ENCODE measurements at places on chromosomes 2 and 18.

GRCh38 chr18:8162802-8163201 lies 446.4 kb upstream of the RAB12 start:
- no peak for DNase-seq

GRCh38 chr2:32119161-32119560 lies 46.5 kb upstream of the SLC30A6 start:
- DNase-seq = no peak

- no peak for DNase-seq
Observed at GRCh38 chr2:72778410-72778809, 47.4 kb downstream of the EXOC6B start.

- DNase-seq = no peak
Observed at GRCh38 chr2:161969159-161969558, 104.9 kb downstream of the DPP4 start.

DNA sequence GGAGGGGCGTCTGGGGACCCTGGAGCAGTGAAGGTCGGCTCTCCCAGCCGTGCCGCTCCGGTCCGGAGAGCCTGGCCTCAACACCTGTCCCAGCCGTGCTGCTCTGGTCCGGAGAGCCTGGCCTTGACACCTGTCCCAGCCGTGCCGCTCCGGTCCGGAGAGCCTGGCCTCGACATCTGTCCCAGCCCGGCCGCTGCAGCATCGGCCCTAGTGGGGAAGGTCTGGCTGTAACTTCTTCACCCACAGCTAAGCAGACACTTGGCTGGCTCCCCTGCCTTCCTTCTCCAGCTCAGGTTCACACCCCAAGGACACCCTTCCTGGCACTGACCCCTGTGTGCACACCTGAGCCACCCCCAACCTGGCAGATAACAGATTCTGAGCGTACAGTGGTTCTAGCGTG lies 4.6 kb downstream of the KCNG2 start:
- DNase-seq = no peak

- DNase-seq = no peak
Observed at GRCh38 chr2:233221378-233222063, 30.0 kb upstream of the ATG16L1 start.

DNA sequence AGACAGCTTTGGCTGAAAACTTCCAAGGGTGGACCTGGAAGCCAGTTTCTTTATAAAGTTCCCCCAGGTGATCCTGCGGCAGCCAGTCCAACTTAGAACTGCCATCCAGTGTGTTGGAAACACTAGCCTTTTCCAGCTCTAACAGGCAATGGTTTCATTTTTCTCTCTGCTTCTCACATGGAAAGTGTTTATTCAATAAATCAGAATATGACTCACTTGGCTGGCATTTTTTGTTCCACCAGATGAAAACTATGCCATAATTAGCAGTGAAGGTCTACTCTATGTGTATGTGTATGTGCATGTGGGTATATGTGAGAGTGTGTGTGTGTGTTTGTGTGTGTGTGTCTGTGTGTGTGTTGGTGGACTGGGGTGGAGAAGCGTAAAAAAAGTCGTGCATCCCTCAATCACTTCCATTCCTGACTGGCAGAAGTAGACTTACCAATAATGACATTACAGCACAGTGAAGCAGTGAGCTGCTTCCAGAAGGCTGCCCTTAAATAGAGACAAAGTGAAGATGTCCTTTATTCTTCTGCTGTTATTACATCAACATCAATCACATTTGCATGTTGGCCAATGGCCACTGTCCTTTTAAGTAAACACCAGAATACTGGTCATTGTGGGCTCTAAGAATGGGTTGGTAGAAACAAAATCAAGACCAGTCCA lies 90.9 kb upstream of the SETBP1 start:
- no peak for DNase-seq

DNA sequence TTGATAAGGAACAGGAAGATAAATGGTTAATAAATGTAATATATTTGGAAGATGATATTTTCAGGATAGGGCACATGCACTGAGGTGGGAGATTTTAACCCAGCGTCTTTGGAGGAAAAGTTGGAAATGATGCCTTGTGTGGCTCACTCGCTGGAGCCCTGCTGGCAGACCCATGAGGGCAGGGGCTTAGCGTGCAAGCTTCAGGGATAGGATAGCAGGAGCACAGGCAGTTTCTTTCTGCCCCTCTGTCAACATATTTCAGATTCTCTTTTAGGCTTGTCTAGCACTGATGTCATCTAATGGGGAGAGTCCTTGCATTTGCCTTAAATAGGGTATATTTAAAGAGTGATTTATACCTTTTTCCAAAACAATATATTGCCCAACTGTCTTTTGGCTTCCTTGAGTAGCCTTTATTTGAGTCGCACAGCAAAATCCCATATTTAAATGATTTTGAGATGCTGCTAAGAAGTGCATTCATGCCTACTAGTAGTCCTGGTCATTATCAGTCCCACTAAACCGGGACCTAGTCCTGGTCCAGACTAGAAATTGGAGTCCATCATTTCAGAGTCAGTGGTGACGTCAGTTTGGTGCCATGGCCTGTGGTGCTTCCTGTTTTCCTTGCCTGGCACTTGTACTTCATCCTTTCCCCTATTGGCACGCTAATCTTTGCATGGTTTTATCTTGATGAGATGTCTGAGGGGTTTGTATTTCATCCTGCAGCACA lies 45.8 kb downstream of the SH3RF3 start:
- no peak for DNase-seq

DNA sequence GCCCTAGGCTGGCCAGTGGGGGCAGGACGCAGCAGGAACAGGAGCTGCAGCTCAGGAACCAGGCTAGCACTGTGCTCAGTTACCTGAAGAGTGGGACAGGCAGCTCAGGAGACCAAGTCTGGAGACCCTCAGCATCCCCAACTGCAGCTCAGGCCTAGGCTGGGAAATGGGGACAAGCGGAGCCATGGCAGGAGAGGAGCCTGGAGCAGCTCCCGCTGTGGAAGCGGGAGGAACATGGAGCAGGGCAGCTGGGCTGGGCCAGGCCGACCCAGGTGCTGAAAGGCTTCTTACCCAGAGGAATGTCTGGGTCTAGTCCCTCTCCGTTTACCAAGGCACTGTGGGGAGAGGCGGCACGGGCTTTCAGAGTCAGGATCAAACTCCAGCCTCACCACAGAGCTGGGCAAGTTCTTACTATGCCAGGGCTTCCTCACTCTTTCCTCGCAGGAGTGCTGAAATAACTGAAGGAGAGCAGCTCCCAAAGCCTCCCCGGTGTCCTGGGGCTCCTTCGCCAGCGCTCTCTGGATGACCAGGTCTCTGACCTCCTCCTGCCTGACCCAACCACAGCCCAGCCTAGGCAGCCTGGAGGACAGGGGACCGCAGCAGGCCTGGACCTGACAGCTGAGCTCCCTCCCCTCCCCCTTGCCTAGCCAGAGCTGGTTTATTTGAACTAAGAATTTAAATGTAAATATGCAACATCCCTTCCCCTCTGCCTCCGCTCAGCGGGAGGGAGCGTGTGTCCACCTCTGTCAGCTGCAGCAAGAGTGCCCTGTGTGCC lies 247.8 kb upstream of the SIX2 start:
- no peak for DNase-seq

GRCh38 chr2:126299469-126299976 lies 356.4 kb upstream of the GYPC start:
- DNase-seq = no peak

GRCh38 chr2:1892529-1893250 lies 148.4 kb upstream of the PXDN start:
- no peak for DNase-seq

GRCh38 chr2:119746836-119747686 lies 12.7 kb upstream of the PTPN4 start:
- no peak for DNase-seq

- DNase-seq = no peak
Observed at GRCh38 chr2:241754042-241754441, 19.6 kb downstream of the D2HGDH start.

- no peak for DNase-seq
Observed at GRCh38 chr18:61993831-61994230, 101.0 kb upstream of the RNF152 start.

- no peak for DNase-seq
Observed at GRCh38 chr2:20471902-20472559, 25.2 kb downstream of the RHOB start.

DNA sequence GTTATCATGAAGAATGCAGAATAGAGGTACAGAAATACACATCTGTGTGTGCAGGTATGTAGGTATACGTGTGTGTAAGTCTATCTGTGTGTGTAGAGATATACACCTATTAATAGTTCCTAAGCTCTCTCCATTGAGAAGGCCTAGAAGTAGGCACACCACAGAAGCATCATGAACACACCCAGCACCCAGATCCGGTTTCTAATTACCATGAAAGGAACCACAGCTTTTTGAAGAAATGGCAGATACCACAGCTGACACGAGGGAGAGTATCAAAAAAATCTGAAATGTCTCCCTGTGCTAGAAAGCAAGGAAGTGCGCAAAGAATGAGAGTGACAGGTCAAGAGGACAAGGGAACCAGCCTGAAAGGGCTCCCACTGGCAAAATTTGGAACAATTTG lies 27.7 kb upstream of the AP1S3 start:
- no peak for DNase-seq
